Activated T-helper 1 cell treated with Interleukin-2 at 50 U/mL for 16 hours (primary cell): ENCODE measurements at places on chromosomes 1 and 21.

DNA sequence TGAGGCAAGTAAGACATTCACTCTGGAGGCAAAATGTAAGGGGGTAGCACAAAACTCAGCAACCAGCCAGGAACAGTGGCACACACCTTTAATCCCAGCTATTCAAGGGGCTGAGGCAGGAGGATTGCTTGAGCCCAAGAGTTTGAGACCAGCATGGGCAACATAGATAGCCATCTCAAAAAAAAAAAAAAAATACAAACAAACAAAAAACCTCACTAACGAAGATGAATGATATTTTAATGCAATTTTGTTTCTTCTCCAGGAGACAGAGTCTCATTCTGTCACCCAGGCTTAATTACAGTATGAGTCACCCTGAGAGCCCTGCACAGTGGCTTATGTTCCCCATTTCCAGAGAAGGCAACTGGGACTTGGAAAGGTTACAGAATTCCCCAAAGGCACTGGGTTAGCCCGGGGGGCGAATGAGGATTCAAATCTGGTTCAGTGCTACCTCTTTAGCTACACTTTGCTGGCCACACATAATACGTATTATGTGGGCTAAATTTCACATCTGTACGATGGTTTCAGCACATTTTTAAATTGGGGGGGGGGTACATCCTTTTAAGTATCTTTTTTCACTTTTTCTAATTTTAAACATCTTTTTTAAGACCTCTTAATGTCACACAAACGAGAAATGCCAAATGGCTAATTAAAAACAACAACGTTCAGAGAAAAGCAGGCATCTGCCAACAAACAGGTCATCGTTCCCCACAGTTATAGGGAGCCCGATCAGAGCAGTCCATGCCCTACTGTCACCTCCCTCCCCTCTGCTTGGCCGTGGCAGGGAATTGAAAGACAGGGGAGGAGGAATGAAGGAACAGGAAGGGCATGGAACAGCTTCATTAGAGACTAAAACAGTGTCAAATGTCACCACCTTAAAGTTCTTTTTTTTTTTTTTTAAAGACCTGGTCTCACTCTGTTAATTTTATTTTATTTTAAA lies 3.5 kb downstream of the CELA2A start:
- no peak for DNase-seq

GRCh38 chr1:224203243-224204016 lies 20.4 kb downstream of the DEGS1 start:
- no peak for DNase-seq

- no peak for DNase-seq
Observed at GRCh38 chr1:36352910-36353878, 29.7 kb upstream of the EVA1B start.

DNA sequence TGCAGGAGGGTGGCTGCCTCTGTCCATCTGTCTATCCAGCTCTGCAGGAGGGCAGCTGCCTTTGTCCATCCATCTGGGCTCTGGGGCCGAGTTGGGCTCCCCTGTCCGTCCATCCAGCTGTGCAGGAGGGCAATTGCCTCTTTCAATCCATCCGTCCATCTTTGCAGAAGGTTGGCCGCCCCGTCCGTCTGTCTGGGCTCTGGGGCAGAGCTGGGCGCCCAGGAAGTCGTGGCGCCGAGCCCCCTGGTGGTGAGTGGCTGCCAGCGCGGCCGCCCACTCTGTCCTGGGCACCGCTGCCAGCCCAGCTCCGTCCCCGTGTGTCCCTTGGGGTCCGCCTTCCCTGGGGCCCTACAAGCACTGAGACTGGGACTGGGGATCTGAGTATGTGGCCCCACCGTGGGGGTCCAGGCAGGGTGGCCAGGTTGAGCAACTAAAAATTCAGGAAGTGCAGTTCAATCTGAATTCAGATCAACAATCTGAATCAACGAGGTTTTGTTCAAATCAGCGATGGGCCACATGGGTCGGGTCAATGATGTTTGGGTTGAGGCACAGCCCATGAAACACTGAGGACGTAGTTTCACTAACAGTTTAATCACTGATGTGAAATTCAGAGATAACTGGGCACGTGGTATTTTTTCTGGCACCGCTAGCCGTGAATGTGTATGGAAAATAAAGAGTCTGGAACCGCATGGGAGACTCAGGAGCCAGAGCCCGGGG lies 99.1 kb upstream of the ACTRT2 start:
- DNase-seq = peak; percentile 29

- no peak for DNase-seq
Observed at GRCh38 chr1:212981025-212981495, 30.7 kb downstream of the VASH2 start.

DNA sequence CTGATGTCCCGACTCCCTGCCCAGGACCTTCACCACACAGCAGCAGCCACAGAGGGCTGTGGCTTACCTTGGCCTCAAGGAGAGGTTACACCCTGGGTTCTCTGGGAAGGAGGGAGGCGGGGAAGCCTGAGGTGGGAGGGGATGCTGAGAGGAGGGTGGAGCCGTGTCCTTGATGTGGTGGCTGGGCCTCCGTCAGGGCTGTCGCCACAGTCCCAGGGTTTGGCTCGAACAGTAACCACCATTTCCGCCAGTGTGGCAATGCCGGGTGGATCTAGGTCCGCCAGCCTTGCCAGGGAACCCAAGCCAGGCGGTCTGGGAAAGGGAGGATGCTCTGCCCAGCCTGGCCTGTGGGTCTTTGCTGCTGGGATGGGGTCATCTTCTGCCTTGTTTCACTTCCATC lies 18.4 kb upstream of the CDCA8 start:
- DNase-seq = peak; percentile 47

DNA sequence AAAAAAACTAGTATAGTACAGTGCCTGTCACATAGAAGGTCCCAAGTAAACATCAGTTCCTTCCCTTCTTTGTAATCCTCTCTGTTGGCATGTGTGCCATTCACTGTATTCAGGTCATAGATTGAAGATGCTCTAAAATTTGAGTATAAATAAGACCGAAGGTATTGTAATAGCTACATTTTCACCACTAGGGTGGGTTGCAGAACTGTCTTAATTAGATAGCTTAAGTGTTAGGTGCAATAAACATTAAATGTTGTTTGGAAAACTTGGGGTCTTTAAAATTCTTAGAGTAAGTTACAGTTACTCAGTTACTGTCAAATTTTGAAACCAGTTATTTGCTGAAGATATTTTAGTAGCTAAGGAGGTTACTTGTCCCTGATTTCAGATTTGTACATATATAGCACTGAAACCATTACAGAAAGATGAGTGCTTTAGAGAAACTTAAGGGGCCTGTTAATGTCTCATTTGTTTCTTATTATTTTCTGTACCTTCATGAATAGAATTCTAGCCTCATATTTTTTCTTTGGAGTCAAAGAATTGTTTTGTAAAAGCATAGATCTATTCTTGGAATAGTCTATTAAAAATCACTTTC lies 24.3 kb downstream of the PER3 start:
- no peak for DNase-seq

- DNase-seq = no peak
Observed at GRCh38 chr21:36120304-36120888, 14.5 kb upstream of the CBR3 start.

GRCh38 chr1:25562101-25562927 lies 18.9 kb downstream of the LDLRAP1 start:
- DNase-seq = peak; percentile 81

- no peak for DNase-seq
Observed at GRCh38 chr1:63537940-63538339, 14.6 kb downstream of the EFCAB7 start.

DNA sequence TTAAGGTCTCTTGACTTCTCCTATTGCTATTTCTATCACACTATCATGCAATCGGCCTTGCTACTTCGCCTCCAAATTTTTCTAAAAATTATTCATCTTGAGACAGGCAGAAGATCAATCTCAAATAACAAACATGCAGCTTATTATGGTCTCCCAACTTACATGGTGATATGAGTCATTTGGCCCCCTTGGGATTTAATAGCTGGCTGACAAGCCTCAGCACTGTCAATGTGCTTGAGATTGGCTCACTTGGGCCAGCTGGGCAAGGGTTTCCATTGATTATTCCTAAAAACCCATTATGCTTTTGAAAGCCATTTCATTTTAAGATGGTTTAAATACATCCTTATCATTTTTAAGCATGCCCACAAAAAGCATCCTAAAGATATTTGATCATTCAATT lies 224.5 kb upstream of the NFIA start:
- no peak for DNase-seq

GRCh38 chr1:62221171-62221570 lies 26.5 kb downstream of the L1TD1 start:
- DNase-seq = no peak
